Stimulated activated CD8-positive, alpha-beta memory T cell treated with anti-CD3 and anti-CD28 coated beads, Interleukin-4, amount 100 ng/mL, for 4 hours (primary cell): ENCODE measurements at places on chromosomes 6 and 20.

- no peak for DNase-seq
Measured at GRCh38 chr20:59307270-59307669, 6.9 kb downstream of the EDN3 start.

DNA sequence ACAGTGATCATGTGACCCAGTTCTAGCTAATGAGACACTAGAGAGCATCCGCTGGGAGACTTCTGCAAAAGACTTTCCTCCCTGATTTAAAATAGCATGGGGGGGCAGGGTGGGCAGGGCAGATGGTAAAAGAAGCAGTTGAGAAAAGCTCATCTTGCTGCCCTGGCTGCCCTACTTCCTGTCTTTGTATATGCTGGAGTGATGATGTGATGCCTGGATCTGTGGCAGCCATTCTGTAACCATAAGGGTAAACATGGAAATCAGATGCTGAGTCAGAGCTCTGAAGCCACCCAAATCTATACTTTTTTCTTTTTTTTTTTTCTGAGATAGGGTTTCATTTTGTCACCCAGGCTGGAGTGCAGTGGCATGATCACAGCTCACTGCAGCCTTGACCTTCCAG, 25.4 kb downstream of the ZFP64 start:
- no peak for DNase-seq

DNA sequence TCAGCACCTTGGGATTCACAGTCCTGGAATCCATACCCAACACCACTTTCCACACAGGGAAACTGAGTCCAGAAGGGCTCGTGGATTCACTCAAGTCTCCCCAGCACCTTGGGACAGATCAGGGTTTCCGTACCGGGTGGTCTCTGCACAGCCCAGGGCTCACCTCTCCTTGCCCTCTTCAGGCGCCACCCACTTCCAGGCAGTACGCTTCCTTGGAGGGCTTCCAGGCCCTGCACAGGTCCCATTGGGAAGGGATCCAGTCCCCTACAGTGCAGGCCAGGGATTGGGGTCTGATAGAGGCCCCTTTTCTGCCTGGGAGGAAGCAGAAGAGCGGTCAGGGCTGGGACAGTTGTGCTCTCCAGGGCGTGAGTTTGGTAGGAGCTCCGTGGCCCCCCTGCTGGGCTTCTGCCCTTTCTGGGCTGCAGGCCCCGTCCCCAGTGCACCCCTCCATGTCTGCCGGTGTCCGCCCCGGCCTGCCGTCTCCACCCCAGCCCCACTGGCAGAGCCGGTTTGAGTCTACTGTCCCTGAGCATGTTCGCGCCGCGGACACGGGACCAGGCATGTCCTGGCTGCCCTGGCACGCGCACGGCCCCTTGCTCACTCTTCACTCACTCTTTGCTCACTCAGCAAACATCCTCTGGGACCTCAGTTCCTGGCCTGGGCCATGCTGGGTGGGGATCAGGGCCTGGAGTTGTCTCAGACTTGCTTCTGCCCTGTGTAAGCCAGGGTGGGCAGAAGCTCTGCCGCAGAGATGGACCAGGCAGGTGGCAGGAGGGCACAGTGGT, 12.6 kb downstream of the SRC start:
- no peak for DNase-seq

GRCh38 chr20:46261456-46262253, 46.6 kb downstream of the CDH22 start:
- DNase-seq, result no peak

DNA sequence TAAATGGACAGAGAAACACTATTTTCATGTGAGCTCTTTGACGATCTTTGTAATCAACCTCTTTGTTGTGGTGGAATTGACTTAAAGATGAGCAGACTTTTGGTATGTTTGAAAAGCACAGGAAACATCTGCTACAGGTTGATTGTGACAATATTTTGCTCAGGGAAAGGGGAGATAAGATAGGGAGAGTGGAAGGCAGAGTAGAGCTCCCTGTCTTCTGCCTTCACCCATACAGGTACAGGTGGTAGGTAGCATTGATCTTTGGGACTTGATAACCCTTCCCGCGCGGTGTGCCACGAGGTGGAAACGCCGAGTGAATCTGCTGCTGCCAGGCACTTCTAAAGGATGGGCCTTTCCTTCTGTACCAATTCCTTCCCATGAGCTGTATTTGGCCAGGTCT, 183.6 kb downstream of the UTRN start:
- DNase-seq, result no peak

GRCh38 chr6:36526066-36526465, 21.2 kb downstream of the STK38 start:
- no peak for DNase-seq

GRCh38 chr6:27871924-27872638, 40.1 kb downstream of the OR2B2 start:
- peak; percentile 70 for DNase-seq

DNA sequence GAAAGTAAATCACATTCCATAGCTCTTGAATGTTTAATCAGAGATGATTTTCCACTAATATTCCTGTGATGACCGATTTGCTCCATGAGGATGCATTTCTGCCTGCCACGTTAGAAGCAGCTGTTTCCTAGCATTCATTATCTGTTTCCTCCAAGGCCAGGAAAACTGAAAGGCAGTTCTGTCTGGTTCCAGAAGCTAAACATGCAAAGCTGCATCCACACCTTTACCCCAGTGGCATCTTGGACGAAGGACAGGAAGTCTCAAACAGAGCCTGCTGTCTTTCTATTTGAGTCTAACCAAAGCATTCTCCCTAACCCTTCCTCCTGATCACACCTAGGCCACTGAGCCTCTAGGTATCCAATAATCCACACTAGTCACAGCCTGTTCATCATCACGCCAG, 27.6 kb downstream of the CNKSR3 start:
- no peak for DNase-seq

DNA sequence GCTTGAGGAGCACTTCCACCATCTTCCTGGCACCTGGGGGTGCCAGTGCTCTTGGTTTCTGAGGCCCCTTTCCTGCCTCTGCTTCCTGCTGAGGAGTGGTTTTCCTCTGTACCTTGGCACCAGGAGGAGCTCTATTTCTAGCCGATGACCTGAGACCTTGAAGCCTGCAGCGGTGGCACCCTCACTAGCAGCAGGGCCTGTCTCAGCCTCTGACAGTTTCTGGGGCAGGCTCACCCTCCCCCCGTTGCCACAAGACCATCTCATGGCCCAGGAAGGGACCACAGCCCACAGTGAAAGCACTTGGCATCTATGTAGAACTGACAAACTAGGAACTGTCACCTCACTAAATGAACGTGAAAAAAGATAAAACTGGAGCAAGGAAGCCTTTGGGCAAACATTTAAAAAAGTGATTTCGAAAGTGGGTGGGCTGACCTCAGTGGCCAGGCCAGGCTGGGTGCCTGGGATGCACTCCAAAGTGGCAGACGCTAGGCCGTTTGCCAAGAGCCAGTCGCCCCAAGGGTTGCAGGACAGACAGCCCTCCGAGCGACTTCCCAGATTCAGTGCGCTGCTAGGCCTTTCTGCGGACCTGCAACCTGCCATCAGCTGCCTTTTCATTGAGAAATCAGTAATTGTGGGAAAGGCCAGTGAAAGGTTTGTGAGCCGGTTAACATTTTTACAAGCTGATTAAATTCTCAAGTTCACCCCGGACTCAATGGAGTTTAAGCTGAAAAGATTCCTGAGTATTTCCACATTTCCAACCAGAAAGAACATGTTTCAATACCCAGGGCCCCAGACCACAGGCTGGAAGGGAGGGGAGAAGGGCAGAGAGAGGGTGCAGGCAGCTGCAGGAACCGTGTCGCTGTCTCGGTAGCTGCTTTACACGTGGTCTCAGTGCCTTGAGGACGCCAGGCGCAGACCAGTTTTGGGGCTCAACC, 303.7 kb downstream of the ESR1 start:
- DNase-seq, result no peak

- DNase-seq, result no peak
Measured at GRCh38 chr6:47138046-47138445, 95.9 kb upstream of the ADGRF1 start.

- DNase-seq, result no peak
Measured at GRCh38 chr20:24868959-24869358, 80.1 kb upstream of the CST7 start.

GRCh38 chr6:88855541-88856147, 107.8 kb downstream of the RNGTT start:
- DNase-seq, result no peak

- no peak for DNase-seq
Measured at GRCh38 chr6:144012534-144012933, 4.5 kb upstream of the PLAGL1 start.

- DNase-seq, result no peak
Measured at GRCh38 chr6:126422912-126423311, 83.0 kb downstream of the CENPW start.

DNA sequence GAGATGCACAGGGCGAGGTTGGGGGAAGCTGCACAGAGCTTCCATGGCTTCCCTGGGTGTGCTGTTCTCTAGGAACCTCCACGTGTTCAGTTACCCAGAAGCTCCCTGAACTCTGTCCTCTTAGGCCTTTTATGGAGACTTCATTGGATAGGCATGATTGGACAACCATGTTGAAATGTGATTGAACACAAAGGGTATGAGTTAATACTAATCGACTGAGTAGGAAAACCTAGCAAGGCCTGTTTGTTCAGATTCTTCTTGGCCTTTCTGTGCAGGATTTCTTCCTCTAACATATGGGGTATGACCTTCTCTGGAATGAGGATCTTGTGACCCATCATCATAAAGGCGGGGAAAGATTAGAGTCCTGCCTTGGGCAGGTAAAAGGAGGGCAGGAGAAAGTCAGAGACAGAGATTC, 70.7 kb upstream of the SMIM29 start:
- DNase-seq, result no peak

GRCh38 chr20:31808481-31808880, 10.7 kb upstream of the MYLK2 start:
- DNase-seq, result no peak

GRCh38 chr6:136608991-136609390, 58.8 kb upstream of the MAP7 start:
- no peak for DNase-seq

- no peak for DNase-seq
Measured at GRCh38 chr20:36493801-36494114, 47.6 kb upstream of the MYL9 start.

GRCh38 chr6:88167352-88167937, 1.3 kb upstream of the CNR1 start:
- no peak for DNase-seq

DNA sequence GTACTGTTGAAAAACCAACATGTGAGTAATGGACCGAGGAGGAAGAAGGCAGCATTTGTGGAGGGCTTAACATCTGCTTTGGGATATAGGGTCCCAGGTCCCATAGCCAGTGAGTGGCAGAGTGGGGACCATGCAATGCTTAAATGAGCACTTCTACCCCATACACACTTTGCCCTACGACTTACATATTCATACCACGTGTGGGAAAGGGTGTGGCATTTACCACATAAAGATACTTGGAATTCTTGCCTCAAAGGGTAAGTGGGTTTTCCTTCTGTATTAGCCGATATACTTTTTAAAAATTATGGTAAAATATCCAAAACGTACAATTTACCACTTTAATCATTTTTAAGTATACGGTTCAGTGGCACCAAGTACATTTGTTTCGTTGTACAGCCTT, 199.3 kb downstream of the BACH2 start:
- no peak for DNase-seq

- no peak for DNase-seq
Measured at GRCh38 chr6:77451466-77451865, 11.8 kb downstream of the HTR1B start.

DNA sequence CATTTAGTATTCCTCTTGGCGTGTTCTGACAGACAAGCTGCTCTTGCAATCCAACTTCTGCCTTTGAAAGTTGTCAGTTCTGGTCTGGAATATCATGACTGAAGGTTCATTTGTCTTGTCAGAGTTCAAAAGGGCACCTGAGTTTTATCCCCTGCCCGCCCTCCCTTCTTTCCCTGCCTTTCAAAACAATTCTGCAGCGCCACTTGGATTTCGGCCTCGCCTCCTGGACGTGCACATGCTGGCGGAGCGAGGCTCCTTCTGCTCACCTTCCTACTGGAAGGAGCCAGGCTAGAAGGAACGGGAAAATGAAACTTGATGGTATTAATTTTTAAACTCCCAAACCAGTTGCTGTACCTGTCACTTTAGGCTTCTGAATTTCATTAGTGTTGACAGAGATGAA, 55.7 kb upstream of the HDGFL1 start:
- DNase-seq, result no peak

DNA sequence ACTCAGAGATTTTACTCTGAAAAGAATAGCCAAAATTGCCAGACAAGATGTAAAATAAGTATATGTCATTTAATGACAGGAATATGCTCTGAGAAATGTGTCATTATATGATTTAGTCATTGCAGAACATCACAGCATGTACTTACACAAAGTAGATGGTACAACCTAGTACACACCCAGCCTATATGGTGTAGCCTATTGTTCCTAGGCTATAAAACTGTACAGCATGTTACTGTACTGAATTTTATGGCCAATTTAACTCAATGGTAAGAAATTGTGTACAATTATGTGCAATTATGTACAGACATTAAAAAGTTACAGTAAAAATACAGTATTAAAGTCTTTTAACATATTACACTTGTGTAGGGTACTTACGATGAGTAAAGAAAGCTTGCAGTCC, 311.9 kb upstream of the EPHA7 start:
- no peak for DNase-seq

DNA sequence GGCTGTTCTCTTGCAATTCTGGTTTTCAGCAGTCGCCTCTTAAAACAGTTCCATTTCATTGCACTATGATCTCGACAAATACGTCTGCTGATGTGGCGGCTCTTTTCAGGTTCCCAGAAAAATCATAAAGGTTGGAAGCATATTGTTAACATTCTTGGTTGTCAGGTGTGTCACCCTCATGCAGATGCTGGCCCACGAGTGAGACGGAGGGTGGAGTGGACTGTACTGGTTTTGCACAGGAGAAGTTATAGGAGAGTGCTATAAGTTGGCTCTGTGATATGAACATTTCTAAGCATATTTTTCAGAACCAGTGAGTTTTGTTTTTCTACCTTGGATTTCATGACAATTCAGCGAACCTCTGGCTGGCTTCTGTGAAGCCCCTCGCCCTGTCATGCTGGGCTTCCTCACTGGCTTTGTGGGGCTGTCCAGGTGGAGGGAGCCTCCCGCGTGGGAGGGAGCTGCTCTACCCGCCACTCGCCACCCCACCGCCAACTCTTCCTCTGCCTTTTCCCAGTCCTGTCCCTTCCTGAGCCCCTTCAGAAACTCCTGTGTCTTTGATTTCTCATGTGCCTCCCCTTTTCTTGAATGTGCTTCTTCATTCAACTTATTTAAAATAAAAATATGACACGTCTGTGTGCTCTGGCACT, 10.6 kb downstream of the IRF4 start:
- DNase-seq, result no peak

GRCh38 chr20:5748246-5748645, 2.0 kb upstream of the SHLD1 start:
- no peak for DNase-seq

GRCh38 chr6:135318738-135319469, 137.8 kb downstream of the MYB start:
- no peak for DNase-seq

GRCh38 chr6:95596021-95596420, 18.7 kb downstream of the MANEA start:
- DNase-seq, result no peak

DNA sequence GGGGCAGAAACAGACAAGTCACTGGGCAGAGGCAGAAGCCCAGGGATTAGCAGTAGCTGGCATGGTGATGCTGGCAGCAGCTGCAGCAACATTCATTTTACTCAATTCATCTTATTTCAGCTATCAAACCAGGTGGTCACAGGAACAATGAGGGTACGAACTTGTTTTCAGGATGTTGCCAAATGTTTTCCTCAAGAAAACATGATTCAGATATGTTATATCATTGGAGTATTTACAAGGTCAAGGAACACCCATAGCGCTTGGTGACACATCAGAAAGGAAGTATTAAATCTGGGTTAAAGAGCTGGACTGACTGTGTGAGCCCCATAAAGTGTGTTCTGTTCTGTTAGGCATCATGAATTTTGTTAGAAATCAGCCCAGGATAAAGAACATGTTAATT, 456.9 kb upstream of the ID4 start:
- no peak for DNase-seq
